ENCODE measurements at places on chromosomes 2 and 18.

GRCh38 chr2:1504311-1504750, 91.1 kb downstream of the TPO start:
- DNase-seq = peak; percentile 7

DNA sequence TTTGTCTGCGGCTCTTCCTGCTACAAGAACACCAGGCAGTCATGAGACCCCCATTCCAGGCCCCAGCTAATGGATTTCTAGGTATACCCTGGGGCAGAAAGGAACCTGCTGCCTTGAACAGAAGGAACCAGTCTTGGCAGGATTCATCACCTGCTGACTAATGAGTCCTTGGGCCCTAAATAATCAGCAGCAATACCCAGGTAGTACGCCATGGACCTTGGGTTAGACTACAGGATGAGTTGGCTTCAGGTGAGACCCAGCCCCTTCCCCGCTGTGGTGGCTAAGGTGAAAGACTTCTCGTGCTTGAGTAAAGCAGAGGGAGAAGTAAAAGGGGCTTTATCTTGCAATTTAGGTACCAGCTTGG, 105.0 kb downstream of the SPIRE1 start:
- DNase-seq = no peak

DNA sequence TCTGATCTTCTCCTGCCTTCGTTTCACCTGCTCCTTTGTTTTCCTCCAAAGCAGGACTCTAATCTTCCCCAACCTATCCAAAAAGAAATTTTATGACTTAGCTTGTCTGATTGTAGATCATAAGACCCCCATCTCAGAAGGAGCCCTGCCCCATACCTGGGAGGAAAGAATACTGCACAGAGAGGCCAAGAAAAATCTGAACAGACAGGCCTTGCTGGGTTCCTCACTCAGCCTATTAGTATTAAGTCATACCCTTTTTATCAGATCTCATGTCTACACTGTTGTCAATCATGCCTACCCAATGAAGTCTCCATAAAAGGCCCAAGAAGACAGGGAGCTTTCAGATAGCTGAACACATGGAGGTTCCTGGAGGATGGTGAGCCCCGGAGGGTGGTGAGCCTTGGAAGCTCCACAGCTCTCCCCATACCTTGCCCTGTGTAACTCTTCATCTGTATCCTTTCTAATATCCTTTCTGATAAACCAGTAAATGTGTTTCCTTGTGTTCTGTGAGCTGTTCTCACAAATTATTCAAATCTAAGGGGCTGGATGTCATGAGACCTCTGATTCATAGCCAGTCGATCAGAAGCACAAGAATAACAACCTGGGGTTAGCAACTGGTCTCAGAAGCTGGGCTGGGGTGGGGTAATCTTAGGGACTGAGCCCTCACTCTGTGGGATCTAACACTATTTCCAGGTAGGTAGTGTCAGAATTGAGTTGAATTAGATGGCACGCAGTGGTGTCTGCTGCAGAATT, 108.8 kb downstream of the SPOPL start:
- DNase-seq = no peak

DNA sequence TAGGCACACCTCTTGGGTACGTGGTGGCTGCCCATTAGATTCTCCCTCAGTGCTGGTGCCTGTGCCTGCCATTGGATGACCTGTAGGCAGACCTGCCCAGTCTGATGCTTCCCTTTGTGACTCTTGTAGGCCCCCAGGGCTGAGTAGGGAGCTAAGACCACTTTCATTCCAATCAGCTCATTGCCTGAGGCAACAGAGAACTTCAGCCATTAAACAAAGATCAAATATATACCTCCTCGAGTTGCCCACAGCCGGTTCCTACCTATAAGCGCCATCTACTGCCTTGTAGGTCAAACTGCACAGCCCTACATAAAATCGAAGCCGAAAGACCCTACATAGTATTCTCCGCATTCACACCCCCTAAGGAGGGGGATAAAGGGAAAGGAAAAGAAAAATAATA, 184.6 kb downstream of the ETAA1 start:
- no peak for DNase-seq

DNA sequence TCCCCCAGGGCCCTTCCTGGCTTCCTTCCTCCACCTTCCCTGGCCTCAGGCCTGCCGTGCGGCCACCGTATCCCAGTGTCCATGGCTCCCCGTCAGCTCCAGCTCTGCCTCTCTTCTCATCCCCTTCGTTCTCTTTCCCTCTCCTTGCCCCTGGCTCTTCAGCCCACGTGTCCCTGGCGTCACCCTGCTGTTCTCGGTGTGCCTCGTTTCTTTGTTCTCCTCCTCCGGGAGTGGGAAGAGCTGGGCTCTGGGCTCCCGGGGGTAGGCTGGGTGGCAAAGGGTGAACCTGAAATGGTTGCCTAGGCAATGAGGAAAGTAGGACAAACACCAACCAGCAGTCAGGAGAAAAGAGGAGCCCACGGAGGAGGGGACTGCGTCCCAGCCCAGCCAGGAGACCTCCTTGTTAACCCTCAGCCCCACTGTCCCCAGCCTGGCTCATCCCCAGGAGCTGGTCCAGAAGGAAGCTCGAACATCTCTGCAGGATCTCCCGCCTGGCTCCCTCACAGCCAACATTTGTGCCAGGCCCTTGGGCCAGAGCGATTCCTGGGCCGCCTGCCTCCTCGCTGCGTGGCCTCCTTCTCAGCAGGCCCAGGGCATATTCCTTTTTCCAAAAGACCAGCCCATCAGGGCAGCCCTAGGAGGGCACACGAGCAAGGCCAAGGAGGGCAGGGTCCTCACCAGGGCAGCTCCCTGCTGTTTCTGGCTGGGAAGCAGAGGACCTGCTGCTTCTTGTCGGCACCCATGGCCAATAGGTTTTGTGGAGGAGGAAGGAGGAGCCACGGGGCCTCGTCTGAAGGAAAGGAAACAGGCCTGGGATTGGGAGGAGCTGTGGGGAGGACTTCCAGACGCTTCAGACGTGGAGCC, 30.9 kb upstream of the DNMT3A start:
- no peak for DNase-seq

DNA sequence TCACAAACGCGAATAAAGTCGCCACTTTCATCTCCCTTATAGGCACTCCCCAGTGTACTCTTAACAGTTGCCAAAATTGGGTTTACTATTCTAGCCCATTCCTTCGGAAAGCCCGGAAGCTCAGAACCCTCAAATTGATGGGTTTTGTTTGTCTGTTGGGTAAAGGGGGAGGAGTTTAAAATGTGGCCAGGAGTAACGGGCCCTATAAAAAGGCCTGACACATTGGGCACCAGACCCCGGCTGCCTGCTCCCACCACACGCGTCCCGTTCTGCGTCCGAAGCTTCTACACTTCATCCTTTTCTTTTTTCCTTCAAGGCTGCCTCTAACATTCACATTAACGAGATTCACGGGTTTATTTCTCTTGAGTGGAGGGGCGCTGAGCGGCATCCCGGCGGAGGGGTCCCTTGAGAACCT, 837 bp downstream of the NHEJ1 start:
- DNase-seq = no peak

GRCh38 chr2:227615906-227616305, 1.3 kb upstream of the SCYGR3 start:
- DNase-seq = no peak

- no peak for DNase-seq
Measured at GRCh38 chr18:59715966-59716369, 18.7 kb upstream of the CCBE1 start.

DNA sequence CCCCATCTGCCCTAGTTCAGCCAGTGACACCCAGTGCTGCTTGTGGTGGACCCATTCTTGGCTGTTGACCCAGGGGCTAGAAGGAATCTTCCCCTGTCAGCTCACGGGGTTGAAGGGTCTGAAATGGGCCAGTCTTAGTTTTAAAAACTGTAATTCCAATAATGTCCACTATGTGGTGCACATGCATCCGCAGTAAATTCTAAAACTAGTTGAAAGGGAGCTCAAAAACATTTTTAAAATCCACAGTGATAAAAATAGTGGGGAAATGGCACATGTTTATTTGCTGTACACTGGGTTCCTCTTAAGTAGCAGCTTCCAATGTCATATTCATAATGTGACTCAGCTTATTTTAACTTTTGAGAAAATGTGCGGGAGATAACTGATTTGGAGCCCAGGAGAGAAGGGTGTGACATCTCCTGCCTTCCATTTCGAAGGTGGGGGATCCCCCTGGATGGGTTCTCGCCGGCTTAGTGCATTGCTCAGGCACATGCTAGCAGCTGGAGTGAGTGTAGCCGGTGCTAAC, 32.8 kb downstream of the GRHL1 start:
- DNase-seq = no peak

- no peak for DNase-seq
Measured at GRCh38 chr18:42520138-42520537, 565.1 kb downstream of the PIK3C3 start.

GRCh38 chr2:218927876-218928275, 31.6 kb upstream of the CDK5R2 start:
- DNase-seq = no peak

- no peak for DNase-seq
Measured at GRCh38 chr2:117997872-117998454, 15.9 kb downstream of the CCDC93 start.

GRCh38 chr2:116747103-116747502, 1067.4 kb upstream of the DDX18 start:
- no peak for DNase-seq

- DNase-seq = no peak
Measured at GRCh38 chr2:231250146-231250545, 51.7 kb downstream of the ARMC9 start.

GRCh38 chr2:200242570-200242969, 63.9 kb upstream of the SPATS2L start:
- DNase-seq = no peak

GRCh38 chr2:38498045-38498481, 104.7 kb downstream of the HNRNPLL start:
- no peak for DNase-seq

DNA sequence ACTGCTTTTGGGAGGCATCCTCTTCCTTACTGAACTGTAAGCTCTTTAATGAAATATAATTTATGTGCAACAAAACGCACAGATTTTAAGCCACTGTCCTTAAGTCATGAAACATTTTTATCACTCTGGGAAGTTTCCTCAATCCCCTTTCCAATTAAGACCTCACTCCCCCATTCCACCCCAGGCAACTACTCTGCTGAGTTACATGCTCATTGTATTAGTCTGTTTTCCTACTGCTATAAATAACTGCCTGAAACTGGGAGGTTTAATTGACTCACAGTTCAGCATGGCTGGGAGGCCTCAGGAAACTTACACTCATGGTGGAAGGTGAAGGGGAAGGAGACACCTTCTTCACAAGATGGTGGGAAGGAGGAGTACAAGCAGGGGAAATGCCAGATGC, 46.5 kb upstream of the KCNE4 start:
- DNase-seq = no peak
